ENCODE measurements at places on chromosomes 3 and 15.

GRCh38 chr3:97958396-97958795 lies 13.8 kb downstream of the RIOX2 start:
- no peak for DNase-seq

DNA sequence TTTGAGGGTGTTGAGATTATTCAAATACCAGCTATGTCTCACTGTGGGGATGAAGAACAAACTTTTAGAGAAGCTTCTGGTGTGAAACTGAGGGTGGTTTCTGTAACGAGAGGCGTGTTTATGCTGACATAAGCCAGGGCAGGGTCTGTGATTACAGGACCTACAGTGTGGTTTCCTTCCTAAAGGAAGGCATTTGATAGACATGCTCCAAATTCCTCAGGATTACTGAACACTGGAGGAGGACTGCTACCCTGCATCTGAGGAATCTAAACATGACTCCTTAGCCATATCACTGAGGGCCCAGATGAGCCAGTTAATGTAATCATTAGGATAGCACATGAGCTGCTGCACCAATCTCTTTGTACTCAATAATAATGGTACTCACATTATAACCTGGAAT lies 328.4 kb upstream of the UMPS start:
- no peak for DNase-seq

DNA sequence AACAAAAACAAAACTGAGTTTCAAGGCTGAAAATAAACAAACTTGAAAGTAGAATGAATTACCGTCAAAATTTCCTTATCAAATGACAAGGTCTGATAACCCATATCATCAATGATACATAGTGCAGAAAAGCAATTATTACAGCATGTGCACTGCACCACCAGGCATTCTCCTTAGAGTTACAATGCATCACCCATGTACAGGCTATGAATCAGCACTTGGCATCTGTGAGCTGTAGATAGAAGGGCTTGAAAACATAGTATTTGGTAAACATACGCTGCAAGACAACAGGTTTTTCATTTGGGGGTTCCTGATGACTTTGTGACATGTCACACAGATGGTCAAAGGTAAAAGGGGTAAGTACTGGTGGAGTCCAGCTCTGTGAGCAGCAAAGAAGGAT lies 265.1 kb downstream of the CTNNB1 start:
- no peak for DNase-seq

- DNase-seq: no peak
Observed at GRCh38 chr15:39009740-39010139, 445.1 kb upstream of the RASGRP1 start.

- no peak for DNase-seq
Observed at GRCh38 chr3:70501561-70501960, 189.1 kb upstream of the MDFIC2 start.

GRCh38 chr3:64634417-64634816 lies 53.4 kb downstream of the ADAMTS9 start:
- no peak for DNase-seq

GRCh38 chr3:3804560-3804959 lies 5.3 kb downstream of the LRRN1 start:
- DNase-seq: no peak

- no peak for DNase-seq
Observed at GRCh38 chr3:114418724-114419543, 125.1 kb downstream of the TIGIT start.

DNA sequence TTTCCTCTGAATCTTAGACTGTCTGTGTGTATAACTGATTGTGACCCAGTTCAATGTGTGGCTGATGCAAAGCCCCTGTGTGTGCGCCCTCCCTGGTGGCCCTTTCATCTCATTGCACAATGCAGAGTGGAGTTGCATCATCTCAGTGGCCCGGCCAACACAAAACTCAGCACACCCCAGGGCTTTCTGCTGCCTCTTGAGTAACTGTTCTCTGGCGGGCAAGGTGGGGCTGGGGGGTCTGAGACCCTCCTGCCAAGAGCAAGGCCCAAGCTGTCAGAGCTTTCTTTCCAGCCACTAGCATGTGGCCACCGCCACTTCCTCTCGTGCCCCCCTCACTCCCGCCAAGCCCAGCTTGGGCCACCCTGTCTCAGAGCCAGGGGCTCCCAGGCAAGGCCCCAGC lies 80.7 kb upstream of the ALDH1L1 start:
- DNase-seq: no peak

DNA sequence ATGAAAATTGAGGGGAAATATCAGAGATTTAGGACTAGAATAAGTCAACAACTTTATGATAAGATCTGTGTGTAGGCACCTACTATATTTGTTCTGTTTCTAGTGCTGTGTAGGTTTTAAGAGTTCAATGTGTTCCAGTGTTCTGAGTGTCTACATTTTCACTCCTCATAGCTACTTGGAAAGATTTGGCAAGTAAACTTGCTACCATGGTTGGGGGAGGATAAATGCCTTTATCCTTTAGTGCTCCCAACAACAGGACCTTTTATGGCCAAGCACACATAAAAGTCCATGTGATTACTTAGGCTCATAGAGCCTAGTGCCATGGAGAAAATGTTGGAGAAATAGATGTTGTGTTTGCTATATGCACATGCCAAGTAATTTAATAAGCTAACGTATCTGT lies 64.0 kb downstream of the LYSMD4 start:
- DNase-seq: no peak

GRCh38 chr15:86493884-86494283 lies 414.2 kb downstream of the AGBL1 start:
- DNase-seq: no peak

GRCh38 chr15:38611228-38611627 lies 46.6 kb upstream of the RASGRP1 start:
- DNase-seq: no peak
